ENCODE measurements at places on chromosomes 5 and 9.

GRCh38 chr9:135500071-135500524 lies 384 bp upstream of the MRPS2 start:
- no peak for DNase-seq

- DNase-seq: no peak
These were observed 136.7 kb upstream of the GAS1 start for GRCh38 chr9:87083986-87084385.

- DNase-seq: no peak
These were observed 176.6 kb downstream of the ZNF462 start for GRCh38 chr9:107039542-107039941.

DNA sequence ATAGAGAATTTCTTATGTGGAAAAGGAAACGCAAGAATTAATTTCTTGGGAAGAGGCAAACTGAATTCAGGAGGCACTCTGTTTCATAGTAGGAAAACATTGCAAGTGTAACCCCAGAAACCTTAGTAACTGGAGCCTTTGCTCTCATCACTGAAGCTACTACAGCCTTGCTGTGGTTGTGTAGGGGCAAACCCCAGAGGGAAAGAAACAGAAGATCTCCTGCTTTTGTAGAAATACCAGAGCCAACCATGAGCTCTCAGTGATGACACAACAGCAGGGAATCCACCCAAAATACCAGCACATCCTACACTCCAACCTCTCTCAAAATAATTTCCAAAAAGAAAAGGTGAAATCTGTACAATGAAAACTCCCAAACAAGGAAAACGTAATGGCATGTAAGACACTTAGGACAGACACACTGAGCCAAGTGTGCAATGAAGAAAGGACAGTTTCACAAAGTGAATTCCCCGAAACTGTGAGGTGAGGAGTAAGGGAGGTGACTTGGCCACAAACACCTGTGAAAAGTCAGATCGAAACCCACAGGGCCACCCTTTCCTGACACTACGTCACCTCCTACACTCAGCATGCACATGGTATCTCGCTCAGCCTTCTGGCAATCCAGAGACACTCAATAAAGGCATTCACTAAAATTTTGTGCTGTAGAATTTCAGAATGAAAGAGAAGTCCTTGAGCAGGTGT lies 8.5 kb upstream of the ACSL6 start:
- no peak for DNase-seq

- DNase-seq: peak; percentile 54
These were observed 13.2 kb upstream of the TLX3 start for GRCh38 chr5:171295801-171296200.

GRCh38 chr5:149559706-149560105 lies 8.5 kb upstream of the CSNK1A1 start:
- no peak for DNase-seq

GRCh38 chr5:167008705-167009104 lies 1282.7 kb upstream of the WWC1 start:
- no peak for DNase-seq

- DNase-seq: no peak
These were observed 1172.9 kb downstream of the CDH12 start for GRCh38 chr5:21680196-21680595.
